ENCODE measurements at places on chromosomes 3 and 15.

- no peak for DNase-seq
Measured at GRCh38 chr3:17805461-17805940, 63.1 kb upstream of the TBC1D5 start.

DNA sequence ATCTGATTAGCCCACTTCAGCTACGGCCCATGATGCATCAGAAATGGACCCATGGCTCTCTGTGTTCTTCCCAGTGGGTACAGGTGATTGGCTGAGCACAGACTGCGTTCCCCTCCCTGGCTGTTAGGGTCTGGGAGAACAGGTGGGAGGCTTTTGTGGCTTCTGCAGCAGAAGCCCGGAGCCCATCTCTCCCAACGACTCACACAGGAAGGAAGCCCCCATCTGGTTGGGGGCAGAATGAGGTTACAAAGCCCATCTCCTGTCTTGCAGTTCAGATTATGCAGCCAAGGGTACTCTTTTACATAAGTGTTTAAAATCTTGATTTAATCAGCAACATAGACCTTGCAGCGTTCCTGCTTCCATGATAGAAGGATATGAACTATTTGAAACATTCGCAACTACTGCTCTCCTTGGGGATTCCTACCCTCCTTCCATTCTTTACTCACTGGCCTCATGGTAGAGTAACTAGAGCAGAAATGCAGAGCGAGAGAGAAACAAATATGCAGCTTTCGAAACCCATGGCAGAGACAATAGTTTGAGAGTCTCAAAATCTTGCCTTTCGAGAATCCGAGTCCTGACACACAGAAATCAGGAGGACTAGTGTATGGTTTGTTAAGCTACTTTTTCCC, 291.3 kb downstream of the TLE3 start:
- no peak for DNase-seq

GRCh38 chr3:140250945-140251344, 316.0 kb downstream of the CLSTN2 start:
- DNase-seq, result no peak

- no peak for DNase-seq
Measured at GRCh38 chr15:72509484-72509883, 35.4 kb downstream of the ARIH1 start.
